Globus pallidus (tissue), 1 donor: ENCODE measurements at places on chromosomes 5 and 9.

DNA sequence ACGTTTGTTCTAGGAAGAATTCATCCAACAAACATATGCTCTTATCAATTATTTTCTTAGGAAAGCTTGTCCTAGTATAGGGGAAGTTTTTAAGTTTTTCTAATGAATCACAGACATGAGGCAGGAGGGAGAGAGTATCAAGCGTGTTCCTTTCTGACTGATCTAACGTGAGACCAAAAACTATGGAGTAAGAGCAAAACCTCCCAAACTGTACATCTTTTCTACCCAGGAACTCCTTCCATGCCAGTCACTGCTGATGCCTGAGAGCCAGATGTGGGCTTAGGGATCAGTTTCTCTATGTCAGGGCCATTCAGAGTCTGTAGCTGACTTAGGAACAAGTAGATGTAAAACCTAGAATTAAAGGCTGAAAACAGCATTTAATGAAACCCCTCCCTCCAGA lies 51.7 kb upstream of the NFIB start:
- DNase-seq: no peak

- DNase-seq: no peak
These were observed 736 bp upstream of the GLDC start for GRCh38 chr9:6646293-6646636.

GRCh38 chr9:93237540-93237939 lies 53.6 kb downstream of the WNK2 start:
- no peak for DNase-seq

DNA sequence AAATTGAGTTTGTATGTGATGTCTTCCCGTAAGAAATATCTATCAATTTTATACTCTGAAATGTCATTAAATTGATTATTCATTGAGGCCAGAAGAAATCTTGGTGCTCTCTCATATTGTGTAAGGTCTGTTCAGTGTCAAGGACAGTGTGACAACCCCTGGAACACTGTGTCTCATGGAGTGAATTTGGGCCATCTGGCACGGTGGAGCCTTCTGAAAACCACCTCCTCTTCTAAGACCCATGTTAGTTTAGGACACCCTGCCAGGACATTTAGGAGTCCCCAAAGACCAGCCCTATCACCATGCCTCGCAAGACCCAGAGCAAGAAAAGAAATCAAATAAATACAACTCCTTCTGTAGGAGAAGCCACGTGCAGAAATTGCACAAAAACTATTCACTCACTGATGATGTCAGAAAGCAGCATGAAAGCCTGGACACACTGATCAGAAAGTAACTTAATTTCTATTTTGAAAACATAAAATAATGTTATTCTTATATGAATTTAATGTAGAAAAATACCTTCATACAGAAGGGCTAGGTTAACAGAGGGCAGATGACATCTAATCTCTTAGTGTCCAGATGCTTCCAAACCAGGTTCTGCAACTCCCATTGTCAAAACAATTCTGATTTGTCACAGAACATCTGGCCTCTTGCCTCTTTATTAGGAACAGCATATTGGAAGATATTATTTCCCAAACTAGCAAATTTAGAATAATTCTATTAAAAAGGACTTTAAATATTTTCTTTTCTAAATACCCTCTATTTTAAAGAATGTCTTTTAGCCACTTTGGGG lies 298.8 kb downstream of the NR2F1-AS1 start:
- DNase-seq: no peak

GRCh38 chr5:177023303-177023664 lies 788 bp downstream of the ZNF346 start:
- no peak for DNase-seq

- DNase-seq: no peak
These were observed 196.6 kb upstream of the CD180 start for GRCh38 chr5:67393211-67393610.

DNA sequence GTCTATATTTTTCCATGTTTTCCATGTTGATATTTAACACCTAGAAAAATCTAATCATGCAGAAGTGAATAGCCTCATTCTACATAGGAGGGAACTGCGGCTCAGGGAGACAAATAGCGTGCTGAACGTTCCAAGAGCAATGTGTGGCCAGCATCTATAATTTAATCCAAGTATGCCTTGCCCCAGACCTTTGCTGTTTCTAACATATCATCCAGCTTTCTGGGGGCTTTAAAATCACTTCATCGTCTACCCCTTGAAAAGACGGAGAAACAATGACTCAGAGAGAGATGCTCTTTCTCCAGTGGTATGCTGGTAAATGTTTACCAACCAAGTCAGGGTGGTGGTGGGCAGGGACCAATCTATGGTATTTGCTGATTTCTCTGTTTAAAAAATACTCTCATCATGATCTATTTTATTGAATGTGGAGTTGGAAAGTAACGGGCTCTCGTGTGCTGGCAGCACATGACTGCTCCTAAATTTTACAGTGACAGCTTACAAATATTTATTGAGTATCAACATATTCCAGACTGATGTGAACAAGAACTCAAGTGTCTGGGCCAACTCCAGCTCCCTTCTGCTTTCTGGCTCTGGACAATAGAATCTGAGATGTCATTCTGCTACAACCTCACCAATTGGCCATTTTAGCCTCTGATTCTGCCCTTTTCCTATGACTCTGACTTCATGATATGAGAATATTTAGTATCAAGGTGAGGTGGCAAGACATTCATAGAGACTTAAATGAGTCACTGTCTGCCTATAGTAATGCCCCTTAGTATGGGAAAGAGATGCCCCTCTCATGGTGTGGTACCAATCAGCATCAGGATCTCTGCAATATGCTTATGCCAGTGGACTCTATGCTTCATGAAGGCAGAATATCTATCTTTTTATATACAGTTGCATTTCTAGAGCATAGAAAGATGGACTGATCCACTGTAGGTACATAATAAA lies 407.4 kb upstream of the TNC start:
- no peak for DNase-seq

DNA sequence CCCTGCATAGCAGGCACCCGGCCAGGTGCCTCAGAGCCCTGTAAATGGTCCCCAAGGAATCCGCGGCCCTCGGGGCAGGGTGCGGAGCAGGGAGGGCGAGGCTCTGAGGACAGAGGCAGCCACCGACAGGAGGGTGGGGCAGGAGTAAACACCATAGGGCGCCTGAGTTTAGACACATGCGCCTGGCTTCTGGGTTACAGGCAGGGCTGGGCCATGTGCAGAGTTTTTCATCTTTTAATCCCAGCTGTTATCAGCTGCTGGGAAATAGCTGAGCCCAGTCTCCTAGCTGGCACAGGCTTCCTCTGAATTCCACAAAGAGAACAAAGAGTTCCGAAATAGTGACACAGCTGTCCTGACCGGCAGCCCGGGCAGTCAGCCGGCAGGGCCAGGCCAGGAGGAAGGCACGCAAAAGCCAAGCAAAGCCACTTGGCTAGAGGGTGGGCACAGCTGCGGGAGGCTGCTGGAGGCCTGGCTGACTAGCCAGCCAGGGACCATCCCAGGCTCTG lies 98.9 kb upstream of the PHYKPL start:
- peak; percentile 94 for DNase-seq

- DNase-seq: no peak
These were observed 208.2 kb downstream of the AGTPBP1 start for GRCh38 chr9:85533538-85533937.

GRCh38 chr9:137550231-137550621 lies at the start of gene PNPLA7:
Gene PNPLA7, minus strand, starts transcription at chr9:137550402. Its CDS starts 205 bp downstream, at chr9:137550197.
- DNase-seq: peak; percentile 84

DNA sequence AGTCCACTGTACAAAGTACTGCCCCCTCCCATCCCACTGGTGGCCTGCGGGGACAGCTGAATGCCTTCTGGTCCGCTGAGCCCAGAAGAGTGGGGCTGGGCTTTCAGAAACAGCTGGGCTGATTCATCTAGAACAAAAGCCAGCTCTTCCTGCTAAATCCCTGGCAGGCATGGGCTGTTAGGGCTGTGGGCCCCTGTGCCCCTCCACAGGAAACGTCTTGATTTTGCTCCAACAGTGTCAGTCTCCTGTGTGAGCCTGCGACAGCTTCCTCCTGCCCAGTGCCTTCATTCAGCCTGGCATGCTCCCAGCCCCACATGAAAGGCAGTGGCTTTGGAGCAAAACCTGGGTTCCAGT lies 6.9 kb upstream of the GSN start:
- peak; percentile 97 for DNase-seq

DNA sequence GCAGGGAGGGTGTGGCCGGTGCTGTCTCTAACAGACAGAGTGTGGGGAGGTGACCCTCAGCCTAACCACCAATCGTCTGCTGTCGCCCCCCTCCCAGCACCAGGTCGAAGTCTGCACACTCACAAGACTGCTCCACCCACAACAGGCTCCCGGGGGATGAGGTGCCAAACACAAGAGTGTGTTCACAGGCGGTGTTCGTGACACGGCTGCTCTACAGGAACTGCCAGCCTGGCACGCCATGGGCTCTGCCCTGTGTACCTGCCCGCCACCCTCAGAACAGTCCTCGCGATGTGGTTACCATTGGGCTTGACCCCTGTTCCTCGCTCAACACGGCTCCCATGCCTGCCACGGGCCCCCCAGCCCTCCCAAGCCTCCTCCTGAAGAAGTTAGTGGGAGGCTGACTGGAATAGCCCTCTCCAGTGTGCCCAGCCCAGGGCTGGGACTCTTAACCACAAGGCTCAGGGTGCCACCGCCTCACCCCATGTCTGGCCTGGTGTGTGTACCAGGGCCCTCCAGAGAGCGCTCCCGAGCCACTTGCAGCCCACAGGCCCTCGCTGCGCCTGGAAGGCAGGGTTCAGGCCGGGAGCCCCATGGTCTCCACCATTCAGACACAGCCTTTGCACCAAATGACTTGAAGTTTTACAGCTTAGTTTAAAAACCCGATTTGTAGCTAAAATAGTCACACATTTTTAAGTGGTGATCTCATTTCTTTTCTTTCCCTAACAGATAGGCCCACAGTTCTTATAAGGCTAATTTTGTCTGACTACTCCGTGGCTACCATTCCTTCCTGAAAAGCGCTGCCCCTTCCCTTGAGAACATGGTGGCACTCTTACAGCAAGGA lies 102.5 kb downstream of the CAMSAP1 start:
- no peak for DNase-seq

GRCh38 chr5:125117566-125117965 lies 371.1 kb upstream of the ZNF608 start:
- no peak for DNase-seq

DNA sequence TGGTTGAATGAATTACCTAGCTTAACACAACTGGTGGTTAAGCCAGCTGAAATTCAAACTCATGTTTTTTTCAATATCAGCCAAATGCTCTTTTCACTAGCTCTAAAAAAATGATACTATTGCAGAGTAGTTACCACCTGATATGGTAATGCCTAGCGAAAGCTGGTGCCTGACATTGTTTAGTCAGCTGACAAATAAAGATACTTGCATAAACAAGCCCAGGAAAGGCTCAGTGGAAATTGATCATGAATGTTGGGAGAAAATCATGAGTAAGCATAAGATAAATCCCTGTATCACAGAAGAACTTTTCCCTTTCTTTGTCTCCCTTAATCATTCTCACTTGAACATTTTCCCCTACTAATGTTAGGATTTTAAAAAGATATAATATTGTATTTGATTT lies 54.6 kb downstream of the FGF10 start:
- no peak for DNase-seq

DNA sequence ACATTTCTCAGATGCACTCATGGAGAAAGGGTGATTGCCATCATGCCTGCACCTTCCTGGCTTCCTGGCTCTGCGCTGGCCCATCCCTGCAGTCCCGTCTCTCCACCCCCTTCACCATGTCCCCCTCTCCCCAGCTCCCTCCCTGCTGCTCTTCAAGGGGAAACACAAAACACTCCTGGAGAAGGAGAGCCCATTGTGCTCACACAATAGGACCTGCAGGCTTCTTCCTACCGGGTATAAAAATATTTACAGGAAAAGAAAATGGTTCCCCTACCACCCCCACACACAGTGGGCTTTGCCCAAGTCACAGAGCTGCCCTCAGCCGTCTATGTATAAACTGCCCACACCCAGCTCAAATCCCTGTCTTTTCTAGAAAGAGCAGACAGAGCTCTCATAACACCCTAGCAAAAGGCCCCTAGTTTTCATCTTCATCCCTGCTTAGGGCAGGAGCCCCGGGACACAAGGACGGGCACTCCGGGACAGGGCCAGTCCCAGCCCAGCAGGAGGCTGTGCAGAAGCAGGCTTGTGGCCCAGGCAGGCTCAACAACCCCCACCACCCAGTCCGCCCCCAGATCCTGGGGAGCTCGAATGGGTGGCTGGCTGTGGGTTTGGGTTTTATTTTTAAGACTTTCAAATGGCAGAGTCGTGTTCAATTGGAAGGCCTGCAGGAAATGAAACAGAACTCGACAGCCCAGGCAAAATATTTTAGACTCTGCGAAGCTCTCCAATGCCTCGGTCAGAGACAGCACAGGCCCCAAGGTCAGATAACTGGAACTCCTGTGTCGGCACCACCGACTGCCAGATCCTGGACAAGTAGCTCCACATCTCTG lies 77.3 kb downstream of the LRSAM1 start:
- no peak for DNase-seq

GRCh38 chr5:107123014-107123413 lies 547.7 kb downstream of the EFNA5 start:
- DNase-seq: no peak

GRCh38 chr9:4344946-4345345 lies 45.1 kb upstream of the GLIS3 start:
- no peak for DNase-seq
